ENCODE measurements at places on chromosomes 3 and 15. TPM values are rescaled to one million over a fixed set of nuclear protein-coding genes. Genes with fewer than 3 reads are reported as not detected.

The PLSCR5 gene
- not detected for total RNA-seq

The SLC25A38 gene
- total RNA-seq = 24.9 TPM

The PRR23A gene
- not detected for total RNA-seq

The GOLGA8M gene
- 4.9 TPM for total RNA-seq

The ZNF620 gene
- total RNA-seq = 6.9 TPM

The STX19 gene
- not detected for total RNA-seq

The BNC1 gene
- 0.38 TPM for total RNA-seq

The KBTBD8 gene
- 1.8 TPM for total RNA-seq

The SUCNR1 gene
- total RNA-seq = 7.3 TPM

The GOLGA8R gene
- total RNA-seq = 6.3 TPM

The SEC22A gene
- 14.8 TPM for total RNA-seq

The PLCB2 gene
- total RNA-seq = 37.2 TPM

The CASR gene
- 72.8 TPM for total RNA-seq

The CTSH gene
- total RNA-seq = 201 TPM

The ECE2 gene
- not detected for total RNA-seq

The EXD1 gene
- not detected for total RNA-seq

The IRAK2 gene
- total RNA-seq = 8.9 TPM

The TTLL13 gene
- total RNA-seq = 0.54 TPM

The MESP1 gene
- 2.1 TPM for total RNA-seq

The SYNM gene
- 23.2 TPM for total RNA-seq

The NDN gene
- total RNA-seq = 19.9 TPM

The CCNDBP1 gene
- total RNA-seq = 56.8 TPM

The SEMA5B gene
- total RNA-seq = 8.4 TPM

The CFAP44 gene
- total RNA-seq = 11.0 TPM

The TMEM207 gene
- total RNA-seq = not detected

The CKMT1A gene
- 15.1 TPM for total RNA-seq

The NCKIPSD gene
- 31.2 TPM for total RNA-seq

The ADCY5 gene
- total RNA-seq = 33.6 TPM

The PLSCR4 gene
- 33.0 TPM for total RNA-seq

The ITGB5 gene
- total RNA-seq = 115 TPM

The GOLGA6A gene
- total RNA-seq = 0.06 TPM

The TMEM40 gene
- not detected for total RNA-seq

The CPNE9 gene
- 0.16 TPM for total RNA-seq

The GP5 gene
- 0.22 TPM for total RNA-seq

The SAMMSON gene
- 0.98 TPM for total RNA-seq

The CADM2 gene
- total RNA-seq = 0.25 TPM

The AMIGO3 gene
- not detected for total RNA-seq
